WTC11 (cell line): ENCODE measurements at places on chromosomes 4 and X. TPM values are rescaled to one million over a fixed set of nuclear protein-coding genes. Genes with fewer than 3 reads are reported as not detected.

DNA sequence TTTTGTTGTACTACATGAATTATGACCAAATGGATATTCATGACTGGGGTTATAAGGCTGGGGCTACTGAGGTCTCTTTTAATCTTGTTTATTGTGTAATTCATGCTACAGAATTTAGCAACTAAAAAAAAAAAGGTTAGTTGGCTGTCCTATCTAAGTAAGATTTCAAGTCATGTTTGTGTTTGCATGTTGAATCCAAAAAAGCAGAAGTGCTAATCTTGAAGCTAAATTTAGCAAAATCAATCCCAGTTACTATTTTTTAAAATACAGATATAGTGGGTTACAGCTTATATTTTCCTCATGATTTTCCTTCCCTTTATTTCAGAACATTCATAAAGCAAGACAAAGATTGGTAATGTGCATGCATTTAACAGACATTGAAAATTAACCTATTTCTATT lies 19.4 kb downstream of the MTMR1 start:
- H3K4me3 ChIP-seq, result no peak overlapping the region
- 0 out of 2 replicates have a peak, but pooled peaks cover 6% of the 10 kb centered on the region for H3K36me3 ChIP-seq
- DNase-seq, result no peak
- H3K27me3 ChIP-seq, result no peaks in the 10 kb centered on the region
- no peak overlapping the region for H3K27ac ChIP-seq

Gene SOX3
- total RNA-seq, result 16.3 to 19.8 TPM (median 19.5 TPM) in 3 replicates

DNA sequence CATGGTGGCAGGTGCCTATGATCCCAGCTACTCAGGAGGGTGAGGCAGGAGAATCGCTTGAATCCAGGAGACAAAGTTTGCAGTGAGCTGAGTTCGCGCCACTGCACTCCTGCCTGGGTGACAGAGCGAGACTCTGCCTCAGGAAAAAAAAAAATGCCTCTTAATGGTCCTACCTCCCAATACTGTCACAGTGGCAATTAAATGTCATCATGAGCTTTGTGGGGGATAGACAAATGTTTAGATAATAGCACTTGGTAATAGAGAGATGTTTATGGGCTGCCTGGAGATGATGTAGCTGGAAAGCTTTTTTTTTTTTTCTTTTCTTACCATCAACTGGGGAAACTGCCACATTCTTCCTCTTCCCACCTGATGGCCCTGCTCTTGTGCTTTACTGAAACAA lies 33.0 kb downstream of the GRK4 start:
- no peak overlapping the region for H3K27ac ChIP-seq
- no peaks in the 10 kb centered on the region for H3K36me3 ChIP-seq
- H3K27me3 ChIP-seq, result no peaks in the 10 kb centered on the region
- H3K4me3 ChIP-seq, result no peak overlapping the region

Gene MAGIX
- 1.2 to 2.4 TPM (median 2.0 TPM) in 3 replicates for total RNA-seq
